Activated T-cell treated with anti-CD3 and anti-CD28 coated beads for 48 hours (primary cell): ENCODE measurements at places on chromosomes 13 and 19.

DNA sequence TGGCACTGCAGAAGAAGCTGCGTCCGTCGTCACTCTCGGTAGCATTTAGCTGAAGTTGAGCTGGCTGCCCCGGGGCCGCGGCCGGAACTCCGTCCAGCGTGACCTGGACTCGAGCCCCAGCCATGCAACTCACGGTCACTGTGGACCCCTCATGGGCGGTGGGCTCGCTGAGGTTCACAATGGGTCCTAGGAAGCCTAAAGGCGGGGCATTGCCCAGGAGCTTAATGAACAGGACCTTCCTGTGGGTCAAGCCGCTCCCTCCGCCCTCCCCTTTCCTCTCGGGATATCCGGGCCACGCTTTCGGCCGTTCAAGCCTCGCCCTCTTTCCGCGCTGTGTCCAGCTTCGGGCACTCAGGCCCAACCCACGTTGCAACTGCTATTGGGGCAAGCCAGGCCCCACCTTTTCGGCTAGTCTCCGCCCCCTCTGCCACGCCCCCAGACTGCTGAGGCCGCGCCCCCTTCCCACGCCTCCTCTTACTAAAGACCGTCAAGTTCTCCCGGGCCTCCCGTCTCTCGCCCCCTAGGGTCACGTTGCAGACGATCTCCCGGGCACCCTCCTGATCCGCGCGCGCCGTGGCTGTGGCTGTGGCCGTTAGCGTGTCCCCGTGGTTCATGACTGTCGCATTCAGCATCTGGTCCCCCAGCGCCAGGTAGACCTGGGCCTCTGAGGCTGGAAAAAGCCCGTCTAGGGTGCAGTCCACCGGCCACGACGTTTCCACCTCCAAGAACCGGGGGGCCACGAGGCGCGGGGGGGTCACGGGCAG is 1.4 kb upstream of the RAVER1 start:
- peak; percentile 67 for DNase-seq

- DNase-seq: no peak
These were observed 155.5 kb upstream of the STARD13 start for GRCh38 chr13:33441015-33441414.

- no peak for DNase-seq
These were observed 5.6 kb downstream of the ARGLU1 start for GRCh38 chr13:106562301-106562700.

DNA sequence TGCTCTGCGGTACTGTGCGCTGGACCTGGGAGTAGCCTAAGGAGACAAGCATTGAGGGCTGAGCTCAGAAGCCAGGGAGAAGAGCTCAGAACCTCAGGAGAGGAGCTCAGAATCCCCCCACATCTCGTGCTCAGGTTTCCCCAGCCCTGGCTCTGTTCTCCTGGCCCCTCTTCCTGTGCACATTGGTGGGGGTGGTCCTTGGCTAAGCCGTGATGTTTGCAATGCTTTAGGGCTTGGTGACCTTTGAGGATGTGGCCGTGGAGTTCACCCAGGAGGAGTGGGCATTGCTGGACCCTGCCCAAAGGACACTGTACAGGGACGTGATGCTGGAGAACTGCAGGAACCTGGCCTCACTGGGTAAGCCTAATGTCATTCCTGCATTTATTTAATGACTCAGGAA is 6.6 kb downstream of the ZNF557 start:
- no peak for DNase-seq

GRCh38 chr19:16168465-16169081 is 4.8 kb downstream of the CIB3 start:
- no peak for DNase-seq

GRCh38 chr19:35408284-35409171 is 37.7 kb downstream of the GPR42 start:
- no peak for DNase-seq

DNA sequence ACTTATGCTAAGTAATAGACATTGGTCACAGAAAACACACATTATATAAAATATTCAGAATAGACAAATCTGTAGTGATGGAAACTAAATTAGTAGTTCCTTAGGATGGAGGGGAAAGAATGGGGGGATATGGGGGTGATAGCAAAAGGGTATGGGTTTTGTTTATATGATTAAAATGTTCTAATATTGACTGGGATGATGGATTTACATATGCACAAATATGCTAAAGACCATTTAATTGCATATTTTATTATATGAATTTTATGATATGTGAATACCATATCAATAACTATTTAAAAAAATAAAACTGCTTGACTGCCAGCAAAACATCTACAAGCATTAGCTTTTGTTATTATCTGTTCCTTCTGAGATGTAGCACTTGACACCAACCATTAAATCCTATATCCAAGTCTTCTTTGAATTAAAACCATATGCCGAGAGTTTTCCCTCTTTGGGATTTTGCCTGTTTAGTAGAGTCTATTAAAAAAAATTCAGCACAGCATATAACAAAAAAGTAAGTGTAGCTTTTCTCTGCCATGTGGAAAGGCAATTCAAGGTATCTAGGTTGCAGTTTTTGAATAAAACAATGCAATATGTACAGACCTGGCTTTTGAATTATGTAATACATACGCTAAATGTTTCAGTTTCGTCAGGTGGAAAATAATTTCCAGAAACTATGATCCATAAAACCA is 2584.1 kb upstream of the PCDH20 start:
- DNase-seq: no peak

DNA sequence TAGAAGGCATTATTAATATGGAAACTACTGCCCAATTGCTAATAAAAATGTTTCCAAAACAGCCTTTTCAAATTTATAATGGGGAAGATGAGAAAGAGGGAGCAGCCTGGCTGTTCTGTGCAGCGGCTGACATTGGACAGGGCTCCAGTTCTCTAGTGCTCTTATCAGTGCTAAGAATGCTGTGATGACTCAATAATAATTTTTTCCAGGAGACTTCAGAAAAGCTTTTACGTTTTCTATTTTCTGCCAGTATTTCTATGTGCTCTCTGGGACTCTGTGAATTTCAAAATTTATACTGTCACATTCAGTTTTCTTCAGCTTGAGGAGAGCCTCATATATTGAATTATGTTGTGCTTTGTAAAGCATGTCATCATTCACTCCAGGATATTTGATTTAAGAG is 209.6 kb downstream of the VWA8 start:
- no peak for DNase-seq

GRCh38 chr13:33322543-33322809 is 36.9 kb upstream of the STARD13 start:
- DNase-seq: no peak

DNA sequence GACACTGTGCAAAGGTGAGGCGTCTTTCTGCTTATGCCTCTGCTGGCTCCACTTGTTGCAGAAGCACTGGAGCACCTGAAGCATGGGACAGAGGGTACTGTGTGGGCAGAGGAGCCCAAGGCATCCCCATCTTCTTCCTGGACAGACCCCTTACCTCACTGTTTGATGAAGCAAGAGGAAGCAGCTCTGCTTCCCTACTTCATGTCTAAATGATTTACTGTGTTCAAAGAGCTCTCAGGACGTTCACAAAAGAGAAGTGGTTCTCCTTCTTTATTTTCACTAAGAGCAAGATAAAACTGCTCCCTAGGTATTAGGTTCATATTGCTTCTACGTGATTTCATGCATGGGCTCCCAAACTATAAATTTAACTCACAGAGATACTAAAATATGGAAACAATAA is 1635.4 kb upstream of the SLC10A2 start:
- DNase-seq: no peak

DNA sequence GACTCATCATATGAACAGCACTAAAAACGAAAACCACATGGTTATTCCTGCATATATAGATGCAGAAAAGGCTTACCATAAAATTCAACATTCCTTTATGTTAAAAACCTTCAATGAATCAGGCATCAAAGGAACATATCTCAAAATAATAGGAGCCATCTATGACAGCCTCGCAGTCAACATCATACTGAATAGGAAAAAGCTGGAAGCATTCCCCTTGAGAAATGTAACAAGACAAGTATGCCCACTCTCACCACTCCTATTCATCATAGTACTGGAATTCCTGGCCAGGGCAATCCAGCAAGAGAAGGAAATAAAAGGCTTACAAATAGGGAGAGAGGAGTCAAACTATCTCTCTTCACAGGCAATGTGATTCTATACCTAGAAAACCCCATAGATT is 179.6 kb upstream of the HTR2A start:
- no peak for DNase-seq

- no peak for DNase-seq
These were observed 25.6 kb downstream of the IPO5 start for GRCh38 chr13:97979051-97979450.

- DNase-seq: no peak
These were observed 64.2 kb downstream of the TEX29 start for GRCh38 chr13:111384441-111385182.

DNA sequence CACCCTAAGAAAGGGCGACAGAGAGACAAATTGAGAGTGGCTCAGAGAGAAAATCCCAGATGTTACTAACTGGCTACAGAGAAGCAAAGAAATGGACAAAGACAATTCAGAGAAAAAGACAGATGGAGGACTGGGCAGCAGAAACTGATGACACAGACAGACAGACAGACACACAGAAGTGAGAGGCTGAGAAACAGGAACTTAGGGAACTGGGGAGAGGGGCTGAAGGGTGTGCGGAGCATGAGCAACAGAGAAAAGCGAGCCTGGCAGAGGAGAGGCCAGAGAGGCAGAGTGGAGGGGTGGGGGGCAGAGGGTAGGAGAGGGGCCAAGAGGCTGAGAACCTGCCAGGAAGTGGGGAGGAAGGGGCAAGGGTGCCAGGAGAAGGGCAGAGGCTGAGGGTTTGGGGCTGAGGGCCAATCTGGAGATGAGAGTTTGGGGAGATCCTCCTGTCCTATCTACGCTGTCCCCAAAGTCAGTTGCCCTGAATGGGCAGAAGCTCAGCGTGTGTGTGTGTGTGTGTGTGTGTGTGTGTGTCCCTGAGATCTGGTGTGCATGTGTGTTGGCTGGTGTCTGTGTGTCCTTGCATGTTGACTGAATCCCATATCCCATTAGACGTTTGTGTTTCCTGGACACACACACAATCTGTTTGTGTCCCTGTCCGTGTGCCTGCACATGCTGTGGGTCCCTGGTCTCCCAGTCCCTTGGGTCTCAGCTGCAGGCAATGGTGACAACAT is 5.6 kb upstream of the ERFL start:
- DNase-seq: no peak

DNA sequence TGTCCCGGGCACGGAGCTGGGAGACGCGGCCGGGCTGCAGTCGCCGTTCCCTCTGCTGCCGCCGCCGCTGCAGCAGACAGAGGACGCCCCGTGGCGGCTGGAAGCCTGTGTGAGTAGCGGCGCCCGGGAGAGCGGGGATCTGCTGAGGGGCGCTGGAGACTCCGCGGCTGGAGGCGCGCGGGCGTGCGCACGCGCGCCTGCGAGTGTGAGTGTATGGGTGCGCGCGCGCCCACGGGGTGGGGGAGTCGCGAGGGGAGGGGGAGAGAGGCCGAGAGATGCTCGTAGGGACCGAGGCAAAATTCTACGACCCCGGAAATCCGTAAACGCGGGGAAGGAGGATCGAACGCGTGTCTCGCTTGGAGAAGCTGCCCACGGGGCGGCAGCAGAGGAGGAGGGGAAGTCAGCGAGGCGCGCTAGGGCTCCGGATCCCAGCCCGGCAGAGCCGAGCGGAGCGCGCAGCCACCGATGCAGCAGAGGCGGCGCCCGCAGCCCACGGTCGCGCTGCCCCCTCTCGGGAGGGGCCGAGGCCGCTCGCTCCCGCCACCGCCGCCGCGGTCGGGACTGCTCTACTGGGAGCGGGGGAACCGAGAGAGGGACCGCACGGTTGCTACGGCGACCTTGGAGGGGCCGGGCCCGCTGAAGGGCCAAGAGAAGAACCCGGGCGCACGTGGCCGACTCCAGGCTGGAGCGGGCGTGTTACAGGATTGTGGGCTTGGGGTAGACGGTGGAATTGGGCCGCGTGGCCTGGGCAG is at the start of gene ENOX1:
Gene ENOX1, minus strand, starts transcription at position 207 of the 752 bp plus-strand sequence.
- DNase-seq: peak; percentile 29

DNA sequence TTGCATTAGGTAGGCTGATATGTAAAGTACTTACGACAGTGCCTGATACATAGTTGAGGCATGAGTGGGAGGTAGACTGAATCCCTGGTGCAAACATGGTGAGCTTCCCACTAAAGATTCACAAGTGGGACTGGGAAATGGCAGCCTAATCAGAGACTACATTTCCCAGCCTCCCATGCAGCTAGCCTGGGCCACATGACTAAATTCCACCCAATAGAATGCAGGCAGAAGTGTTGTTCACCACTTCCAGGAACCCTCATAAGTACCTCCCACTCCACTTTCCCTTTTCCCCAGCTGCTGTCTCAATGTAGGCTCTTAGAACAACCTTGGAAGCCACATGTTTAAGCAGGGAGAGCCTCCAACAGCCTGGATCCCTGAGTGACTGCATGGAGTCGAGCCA is 104.9 kb downstream of the CACNA1A start:
- no peak for DNase-seq

- no peak for DNase-seq
These were observed 49.5 kb downstream of the RAP2A start for GRCh38 chr13:97483465-97483864.

DNA sequence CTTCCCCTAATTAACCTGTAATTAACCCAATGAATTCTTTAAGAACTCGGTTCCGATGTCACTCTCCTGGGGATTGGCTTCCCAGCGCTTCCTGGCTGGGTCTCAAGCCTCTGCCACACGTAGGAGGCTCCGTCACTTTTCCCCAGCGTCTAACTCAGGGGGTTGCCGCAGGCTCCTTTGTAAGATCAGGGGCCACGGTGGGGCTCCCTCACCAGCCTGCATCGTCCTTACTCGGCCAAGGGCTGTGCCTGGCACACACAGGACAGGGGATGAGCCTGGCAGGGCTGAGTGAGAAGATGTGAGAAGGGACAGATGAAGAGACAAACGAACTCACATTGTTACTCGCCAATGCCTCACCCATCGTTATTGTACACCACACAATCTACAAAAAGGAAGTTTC is 20.9 kb upstream of the ATP11A start:
- no peak for DNase-seq

GRCh38 chr19:52244021-52244420 is 25.4 kb upstream of the ZNF766 start:
- DNase-seq: no peak

DNA sequence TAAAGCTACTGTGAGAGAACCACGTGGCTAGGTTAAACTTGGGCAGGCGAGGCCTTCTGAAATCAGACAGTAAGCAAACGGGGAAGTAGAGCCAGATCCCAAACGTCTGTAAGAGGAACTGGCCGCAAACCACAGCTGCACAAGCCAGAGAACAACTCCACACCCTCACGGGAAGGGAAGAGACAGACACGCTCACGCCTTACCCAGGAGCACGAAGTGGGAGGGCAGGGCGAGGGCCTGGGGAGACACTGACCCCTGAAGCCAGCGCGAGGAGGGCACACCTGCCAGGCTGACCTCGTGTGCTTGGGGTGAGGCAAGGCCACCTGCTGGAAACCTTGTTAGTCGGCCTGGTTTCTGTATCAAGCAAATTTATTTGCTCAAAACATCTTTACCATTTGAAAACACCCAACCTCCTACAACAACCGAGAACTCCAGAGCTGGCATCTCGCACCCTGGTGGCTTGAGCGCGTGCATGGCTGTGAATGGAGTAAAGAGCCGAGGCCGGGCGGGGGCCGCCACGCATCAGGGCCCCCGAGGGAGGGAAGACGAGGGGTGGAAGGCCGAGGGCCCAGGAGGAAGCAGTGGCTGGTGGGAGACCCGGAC is 7.3 kb downstream of the POLR2E start:
- no peak for DNase-seq
